ENCODE measurements at places on chromosomes 4 and X. TPM values are rescaled to one million over a fixed set of nuclear protein-coding genes. Genes with fewer than 3 reads are reported as not detected.

DNA sequence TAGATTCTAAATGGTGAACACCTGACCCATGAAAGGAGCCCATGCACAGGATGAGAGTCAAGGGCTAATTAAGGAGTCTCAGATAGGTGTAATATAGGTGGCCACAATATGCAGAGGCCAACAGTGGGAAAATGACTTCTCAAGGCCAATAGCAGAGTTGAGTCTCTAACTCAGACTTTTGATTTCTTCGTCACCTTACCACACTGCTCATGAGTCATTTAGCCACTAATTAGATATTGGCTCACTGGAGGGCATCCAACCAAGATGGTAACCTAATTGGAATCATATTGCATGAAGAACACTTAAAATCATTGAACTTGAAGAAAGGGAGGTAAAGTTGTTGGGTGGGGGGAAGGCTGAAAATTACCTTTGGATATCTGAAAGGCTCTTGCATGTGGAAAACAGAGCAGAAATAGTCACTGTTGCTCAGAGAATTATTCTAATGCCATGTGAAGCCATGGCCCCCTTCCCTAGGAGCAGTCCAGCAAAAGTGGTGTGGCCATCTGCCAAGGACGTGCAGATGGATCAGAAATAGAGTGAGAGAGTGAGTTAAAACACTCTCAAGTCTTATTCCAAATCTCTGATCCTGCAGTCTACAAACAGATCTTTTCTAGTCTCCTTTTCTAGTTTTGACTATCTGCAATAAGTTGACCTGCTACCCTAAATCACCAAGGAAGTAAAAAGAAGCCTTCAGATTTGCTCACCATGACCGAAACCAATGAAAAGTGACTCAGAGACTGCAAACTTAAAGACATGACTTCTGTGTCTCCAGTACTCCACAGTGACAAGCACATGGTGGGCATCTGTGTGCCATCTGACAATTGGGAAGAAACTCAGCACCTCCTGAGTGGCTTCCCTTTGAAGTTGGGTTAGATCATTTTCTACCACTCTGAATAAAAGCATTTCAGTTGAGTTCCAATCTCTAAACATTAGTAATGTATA, 93.9 kb upstream of the C1QTNF7 start:
- no peak overlapping the region for H3K4me3 ChIP-seq
- no peaks in the 10 kb centered on the region for H3K36me3 ChIP-seq
- H3K27ac ChIP-seq = no peak overlapping the region
- no peaks in the 10 kb centered on the region for H3K27me3 ChIP-seq
- H3K4me1 ChIP-seq = no peaks in the 10 kb centered on the region

- H3K36me3 ChIP-seq = no peaks in the 10 kb centered on the region
- no peak for DNase-seq
- no peaks in the 10 kb centered on the region for H3K4me1 ChIP-seq
- H3K27me3 ChIP-seq = no peaks in the 10 kb centered on the region
- no peak overlapping the region for H3K4me3 ChIP-seq
- no peak overlapping the region for H3K27ac ChIP-seq
Observed at GRCh38 chr4:3043282-3044020, 30.9 kb downstream of the HTT-AS start.

DNA sequence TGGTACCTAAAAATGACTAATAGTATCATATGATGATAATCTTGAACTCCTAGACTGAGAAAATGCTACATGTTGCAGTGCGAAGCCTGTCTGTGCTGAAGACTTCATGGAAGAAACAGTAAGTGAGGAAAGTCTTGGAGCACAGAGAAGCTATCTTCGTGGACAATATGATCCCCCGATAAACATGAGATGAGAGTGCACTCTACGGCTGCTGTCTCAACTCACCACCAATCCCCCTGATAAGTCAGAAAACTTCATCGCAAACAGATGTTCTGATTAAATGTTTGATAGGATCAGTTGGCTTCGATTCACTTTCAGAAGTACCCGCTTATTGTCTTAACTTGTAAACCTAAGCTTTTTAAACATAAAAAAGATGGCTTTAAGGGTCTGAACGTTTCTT, 130.2 kb downstream of the ELOVL6 start:
- no peak overlapping the region for H3K4me3 ChIP-seq
- H3K27me3 ChIP-seq = no peaks in the 10 kb centered on the region

DNA sequence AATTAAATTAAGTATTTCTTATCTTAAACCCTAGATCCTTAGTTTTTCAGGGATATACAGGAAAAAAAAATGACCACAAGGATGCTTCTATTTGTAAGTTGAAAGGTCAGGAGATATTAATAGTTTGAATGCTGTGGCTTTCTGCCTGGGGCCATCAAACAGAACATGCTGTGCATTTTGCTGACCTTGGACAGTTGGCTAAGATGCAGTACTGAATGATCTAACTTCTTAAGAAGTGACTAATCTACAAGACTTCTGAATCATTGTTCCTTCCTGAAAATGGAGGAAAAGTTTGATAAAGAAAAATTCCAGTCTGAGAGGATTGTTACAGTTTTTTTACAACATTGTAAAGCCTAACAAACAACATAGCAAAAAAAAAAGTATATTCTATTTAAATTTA, 237.8 kb upstream of the JADE1 start:
- H3K36me3 ChIP-seq = peaks cover 4% of the 10 kb centered on the region
- H3K4me1 ChIP-seq = peaks cover 44% of the 10 kb centered on the region
- peak; percentile 67 for DNase-seq
- no peak overlapping the region for H3K4me3 ChIP-seq
- no peaks in the 10 kb centered on the region for H3K27me3 ChIP-seq

The ZCCHC12 gene
- total RNA-seq = not detected

All from SJSA1 (cell line).